Femur (tissue), 1 donor: ENCODE measurements at places on chromosomes 5 and 9.

GRCh38 chr9:122954253-122954691 is 13.5 kb downstream of the RABGAP1 start:
- DNase-seq: no peak

GRCh38 chr5:178499352-178499751 is 90.8 kb downstream of the COL23A1 start:
- DNase-seq: no peak

DNA sequence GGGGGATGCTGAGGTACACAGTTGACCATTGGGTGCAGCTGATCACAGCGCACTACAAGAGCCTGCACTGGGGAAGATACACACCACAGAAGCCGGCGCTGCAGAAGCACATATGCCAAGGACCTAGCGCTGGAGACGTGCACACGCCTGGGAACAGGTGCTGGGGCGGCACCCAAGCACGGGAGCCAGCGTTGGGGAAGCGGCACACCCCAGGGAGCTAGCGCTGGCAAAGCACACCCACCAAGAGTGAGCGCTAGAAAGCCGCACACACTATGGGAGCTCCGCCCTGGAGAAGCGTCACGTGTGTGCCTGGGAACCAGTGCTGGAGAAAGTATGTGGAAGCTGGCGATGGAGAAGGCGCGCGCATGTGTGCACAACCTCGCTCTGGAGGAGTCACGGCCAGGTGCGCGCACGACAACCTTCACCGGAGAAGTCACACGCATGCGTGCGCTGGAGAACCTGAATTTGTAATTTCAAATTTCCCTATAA is 4.5 kb downstream of the FANCC start:
- peak; percentile 78 for DNase-seq

DNA sequence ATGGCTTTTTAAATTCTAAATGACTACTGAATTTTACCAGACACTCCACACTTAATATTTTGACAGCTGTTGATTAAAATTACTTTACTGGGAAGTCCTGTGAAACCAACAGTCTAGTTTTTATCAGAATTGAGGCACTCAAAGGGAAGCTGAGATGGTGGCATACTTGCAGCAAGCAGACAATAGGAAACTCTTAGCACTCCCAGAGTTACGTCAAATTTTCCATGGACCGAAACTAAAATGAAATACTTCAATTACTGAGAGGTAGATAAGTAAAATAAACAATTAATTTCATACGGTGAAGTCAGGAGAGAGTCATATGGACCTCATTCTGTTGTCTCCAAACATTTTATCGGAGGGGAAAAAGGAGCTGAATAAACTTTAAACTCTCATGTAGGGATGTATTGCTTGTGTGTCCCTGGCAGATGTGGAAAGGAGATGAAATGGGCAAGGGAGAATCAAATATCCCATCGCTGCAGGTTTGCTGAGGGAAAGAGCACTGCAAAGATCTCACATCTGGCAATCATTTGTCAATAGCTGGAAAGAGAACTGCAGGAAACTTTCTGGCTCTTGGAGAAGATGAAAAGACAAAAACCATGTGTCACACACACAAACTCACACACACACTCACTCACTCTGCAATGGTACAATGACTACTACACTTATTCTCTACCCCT is 189.4 kb downstream of the BNC2 start:
- peak; percentile 43 for DNase-seq

GRCh38 chr5:145077028-145077427 is 758.1 kb downstream of the PRELID2 start:
- no peak for DNase-seq

- no peak for DNase-seq
Measured at GRCh38 chr5:133193794-133194193, 142.0 kb downstream of the HSPA4 start.

DNA sequence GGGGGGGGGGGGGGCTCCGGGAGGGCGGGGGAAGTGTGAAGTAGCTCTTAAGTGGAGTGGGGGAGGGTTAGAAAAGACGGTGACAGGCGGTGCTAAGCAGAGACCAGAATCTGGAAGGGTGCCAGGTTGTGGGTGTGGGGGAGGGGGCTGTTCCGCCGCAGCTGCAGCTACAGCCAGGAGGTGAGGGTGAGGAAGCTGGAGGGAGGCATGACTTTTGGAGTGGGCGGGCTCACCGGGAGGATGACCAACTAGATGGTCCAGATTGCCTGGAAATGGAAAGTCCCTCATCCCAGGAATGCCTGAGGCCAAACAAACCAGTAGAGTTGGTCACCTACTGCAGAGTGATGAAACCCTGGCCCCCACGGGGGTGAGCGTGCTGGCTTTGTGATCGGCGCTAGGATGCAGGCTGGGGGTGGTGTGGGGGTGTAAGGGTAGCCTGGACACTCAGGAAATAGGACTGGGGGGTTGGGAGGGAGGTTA is 158.1 kb upstream of the SHB start:
- DNase-seq: peak; percentile 78

- peak; percentile 65 for DNase-seq
Measured at GRCh38 chr5:157271740-157272271, 5.9 kb downstream of the CYFIP2 start.

DNA sequence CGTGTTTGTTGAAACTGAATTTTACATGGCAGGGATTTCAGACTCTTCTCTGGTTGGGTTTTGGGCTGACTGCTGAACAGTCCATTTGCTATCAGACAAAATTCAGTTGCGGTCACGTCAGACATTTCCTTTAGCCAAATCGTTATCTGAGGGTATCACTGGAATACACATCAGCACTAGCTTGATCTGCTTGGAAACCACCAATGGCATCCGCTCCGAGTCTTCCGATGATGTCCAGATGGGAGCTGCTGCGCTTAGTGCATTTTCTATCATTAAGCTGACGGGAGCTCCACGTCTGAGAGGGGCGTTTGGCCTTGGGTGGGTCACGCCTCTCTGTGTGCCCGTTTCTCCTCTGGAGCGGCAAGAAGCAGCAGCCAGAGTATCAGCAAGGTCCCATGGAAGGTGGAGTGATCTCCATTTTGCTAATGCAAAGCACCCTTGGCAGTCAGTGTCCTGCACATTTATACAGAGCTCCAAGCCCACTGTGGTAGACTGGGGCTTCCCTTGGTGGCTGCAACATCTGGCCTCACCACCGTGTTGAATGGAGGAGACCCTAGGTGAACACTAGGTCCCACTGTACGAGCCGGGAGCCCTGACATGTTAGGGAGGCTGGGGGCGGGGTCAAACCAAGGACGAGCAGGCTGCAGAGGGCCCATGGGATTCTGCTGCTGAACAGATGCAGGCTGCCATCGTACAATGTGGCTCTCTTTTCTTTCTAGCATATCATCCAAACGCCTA is 134.6 kb upstream of the PHYKPL start:
- DNase-seq: no peak

DNA sequence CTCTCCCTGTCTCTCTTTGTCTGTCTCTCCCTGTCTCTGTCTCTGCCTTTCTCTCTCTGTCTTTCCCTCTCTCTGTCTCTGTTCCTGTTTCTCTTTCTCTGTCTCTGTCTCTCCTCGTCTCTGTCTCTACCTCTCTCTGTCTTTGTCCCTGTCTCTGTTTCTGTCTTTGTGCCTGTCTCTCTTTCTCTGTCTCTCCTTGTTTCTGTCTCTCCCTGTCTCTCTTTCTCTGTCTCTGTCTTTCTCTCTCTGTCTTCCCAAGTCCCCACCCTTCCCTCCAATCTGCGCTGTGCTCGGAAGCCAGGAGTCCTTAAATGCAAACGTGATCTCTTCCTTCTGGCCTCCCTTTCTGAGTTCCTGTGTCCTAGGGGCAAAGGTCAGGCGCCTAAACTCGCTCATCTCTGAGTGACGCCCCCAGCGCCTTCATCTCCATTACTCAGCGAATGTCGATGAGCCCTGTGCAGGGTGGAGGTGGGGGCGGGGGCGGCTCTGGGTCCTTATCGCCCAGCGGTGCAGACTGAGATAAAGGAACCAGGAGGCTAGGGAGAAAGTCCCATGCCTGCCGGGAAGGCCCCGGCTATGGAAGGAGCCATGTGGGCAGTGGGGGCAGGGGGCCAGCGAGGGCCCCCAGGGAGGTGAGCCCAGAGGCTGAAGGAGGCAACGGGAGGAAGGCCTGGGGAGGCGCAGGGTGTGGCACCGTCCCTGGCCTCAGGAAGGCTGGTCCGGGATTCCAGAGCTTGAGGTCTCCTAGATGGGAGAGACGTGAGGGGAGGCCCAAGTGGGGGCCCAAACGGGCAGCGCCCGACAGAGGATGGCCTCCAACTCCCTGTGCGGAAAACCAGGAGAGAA is 1.5 kb upstream of the SLC6A19 start:
- no peak for DNase-seq

- DNase-seq: no peak
Measured at GRCh38 chr5:2840372-2840915, 89.0 kb upstream of the IRX2 start.

GRCh38 chr5:38569180-38569579 is 12.7 kb upstream of the LIFR start:
- DNase-seq: no peak

DNA sequence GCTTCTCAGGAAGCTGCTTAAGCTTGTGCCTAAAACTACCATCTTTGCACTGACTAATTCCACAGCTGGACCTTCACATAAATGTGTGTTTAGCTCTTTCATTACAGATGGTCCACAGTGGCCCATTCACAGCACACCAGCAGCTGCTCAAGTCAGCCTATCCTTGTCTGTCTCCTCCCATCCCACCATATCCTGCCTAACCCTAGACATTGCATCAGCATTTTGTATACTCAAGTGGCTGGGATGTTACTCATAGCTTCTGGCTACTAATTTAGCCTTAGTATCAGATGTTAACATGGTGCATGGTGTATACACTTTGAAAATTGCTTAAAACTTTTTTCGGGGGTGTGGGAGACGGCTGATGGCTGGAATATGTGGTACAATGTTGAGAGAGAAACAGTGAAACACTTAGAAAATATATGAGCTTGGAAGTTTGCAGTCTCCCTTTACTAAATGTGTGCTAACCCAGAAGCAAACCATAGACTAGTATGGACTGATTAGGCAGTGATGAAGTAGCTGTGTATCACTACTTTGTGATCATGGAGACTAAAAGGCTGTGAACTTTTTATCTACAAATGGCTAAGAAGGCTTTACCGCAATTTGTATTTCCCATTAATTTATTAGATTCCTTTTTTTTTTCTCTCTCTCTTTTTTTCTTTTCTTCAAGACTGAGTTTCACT is 83.1 kb downstream of the JMY start:
- no peak for DNase-seq

DNA sequence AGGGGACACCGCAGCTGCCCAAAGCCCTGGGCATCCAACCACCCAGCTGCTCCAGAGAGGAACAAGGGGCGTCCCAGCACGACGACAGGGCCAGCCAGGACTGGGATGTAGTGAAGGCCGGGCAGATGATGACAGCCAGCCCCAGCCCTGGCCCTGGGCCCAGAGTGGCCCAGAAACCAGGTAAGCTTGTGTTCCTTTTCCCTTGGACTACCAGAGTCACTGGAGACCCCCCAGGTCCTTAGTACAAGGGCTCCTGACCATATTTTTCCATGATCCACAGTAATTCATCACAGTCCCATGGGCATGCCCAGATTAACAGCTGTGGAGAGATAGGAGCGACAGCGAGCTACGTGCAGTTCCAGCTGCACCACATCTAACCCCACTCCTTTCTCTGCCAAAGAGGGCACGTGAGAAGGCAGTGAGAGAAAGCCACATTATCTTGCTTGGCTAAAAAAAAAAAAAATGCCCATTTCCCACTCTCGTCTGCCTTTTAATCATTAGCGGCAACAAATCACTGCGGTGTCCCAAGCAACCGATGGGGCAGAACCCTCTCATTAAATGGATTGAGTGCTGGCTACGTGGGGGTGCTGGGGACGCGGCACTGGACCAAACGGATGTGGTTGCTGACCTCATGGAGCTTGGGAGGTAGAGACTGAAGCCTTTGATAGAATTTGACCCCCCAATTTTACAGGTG is 21.7 kb upstream of the SYNPO start:
- DNase-seq: no peak

DNA sequence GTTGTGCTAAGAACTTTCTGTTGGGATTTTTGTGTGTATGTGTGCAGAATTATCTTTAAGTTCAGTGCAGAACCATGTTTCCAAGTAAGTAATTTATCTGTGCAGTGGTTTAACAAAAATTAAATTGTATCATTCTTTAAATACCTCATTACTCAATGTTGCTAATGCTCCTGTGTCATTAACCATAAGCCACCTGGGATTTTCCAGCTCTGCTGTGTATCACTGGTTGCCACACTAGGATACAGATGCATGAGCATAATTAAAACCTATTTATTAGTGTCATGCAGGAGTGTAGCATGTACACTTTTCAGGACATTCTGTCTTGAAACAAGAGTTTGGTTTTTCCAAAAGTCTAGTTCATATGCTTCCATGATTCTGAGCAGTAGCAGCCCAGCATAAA is 120.4 kb upstream of the PTGER4 start:
- no peak for DNase-seq
